Foreskin fibroblast (primary cell): ENCODE measurements at places on chromosomes 13 and 19.

GRCh38 chr13:30619731-30620130 lies 2.0 kb downstream of the USPL1 start:
- DNase-seq = no peak

DNA sequence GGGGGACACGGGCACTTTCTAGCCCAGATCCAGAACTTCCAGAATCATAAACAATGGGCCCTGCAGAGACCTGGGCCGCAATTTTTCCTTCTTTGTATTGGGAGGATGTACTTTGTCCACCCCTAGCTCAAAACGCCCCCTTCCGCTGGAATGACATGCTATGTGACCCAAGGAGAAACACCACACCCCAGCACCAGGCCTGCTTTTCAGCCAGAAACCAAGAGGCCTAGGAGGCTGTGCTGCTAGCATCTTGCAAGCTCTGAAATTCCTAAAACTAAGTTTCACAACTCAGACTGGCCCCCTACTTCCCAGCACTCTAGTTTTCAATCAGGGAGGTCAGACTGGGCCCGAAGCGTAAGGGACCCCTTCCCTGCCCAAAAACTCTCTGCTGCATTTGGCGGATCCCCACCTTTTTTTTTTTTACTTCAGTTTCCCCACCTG lies 538 bp downstream of the LSM4 start:
- DNase-seq = peak; percentile 68

DNA sequence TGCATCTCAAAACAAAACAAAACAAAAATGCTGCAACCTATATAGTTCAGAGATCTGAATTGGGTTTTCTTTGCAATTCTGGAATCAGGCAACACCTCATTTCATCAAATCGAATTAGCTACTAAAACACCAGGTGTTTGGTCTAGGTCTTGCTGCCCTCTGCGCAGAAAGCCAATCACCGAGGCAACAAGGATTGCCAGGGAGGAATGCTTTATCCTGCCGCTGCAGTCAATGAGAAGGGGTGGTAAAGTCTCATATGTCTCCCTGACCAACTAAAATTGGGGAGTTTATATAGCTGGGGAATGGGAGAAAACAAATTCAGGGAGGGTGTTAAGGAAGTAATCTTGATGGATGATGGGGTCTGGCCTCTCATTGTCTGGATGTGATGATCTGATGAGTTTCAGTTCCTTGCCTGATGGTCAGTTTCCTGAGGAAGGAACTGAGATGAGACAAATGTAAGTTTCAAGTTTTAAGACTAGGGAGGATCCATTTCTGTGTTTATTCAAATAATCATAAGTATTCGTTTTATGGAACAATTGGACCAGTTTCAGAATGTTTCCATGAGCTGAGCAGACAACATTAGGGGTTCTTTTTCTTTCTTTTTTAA lies 5.0 kb upstream of the YJU2 start:
- no peak for DNase-seq

- DNase-seq = peak; percentile 41
Measured at GRCh38 chr19:32372726-32373517, 27.5 kb downstream of the ZNF507 start.

GRCh38 chr19:18368504-18369222 lies 17.3 kb upstream of the GDF15 start:
- no peak for DNase-seq

- DNase-seq = no peak
Measured at GRCh38 chr19:17719730-17720400, 585 bp downstream of the MAP1S start.

GRCh38 chr13:50352720-50353480 lies 337.7 kb downstream of the KCNRG start:
- DNase-seq = no peak

GRCh38 chr13:41054212-41054877 lies 7.0 kb upstream of the WBP4 start:
- DNase-seq = peak; percentile 73

DNA sequence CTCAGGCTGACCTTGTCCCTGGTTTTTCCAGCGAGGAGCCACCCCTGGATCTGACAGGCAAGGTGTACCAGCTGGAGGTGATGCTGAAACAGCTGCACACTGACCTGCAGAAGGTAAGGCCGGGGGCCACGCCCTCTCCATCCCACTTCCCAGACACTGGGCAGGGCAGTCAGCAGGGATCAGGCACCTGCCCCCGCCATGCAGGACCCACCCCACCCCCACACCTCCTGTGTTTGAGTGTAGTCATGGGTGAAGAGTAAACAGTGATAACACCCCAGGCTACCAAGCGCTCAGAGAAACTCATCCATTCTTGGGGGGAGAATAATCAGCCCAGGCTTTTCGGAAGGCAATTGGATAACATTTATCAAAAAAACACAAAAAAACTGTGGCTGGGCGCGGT lies 19.9 kb downstream of the DPF1 start:
- DNase-seq = no peak

DNA sequence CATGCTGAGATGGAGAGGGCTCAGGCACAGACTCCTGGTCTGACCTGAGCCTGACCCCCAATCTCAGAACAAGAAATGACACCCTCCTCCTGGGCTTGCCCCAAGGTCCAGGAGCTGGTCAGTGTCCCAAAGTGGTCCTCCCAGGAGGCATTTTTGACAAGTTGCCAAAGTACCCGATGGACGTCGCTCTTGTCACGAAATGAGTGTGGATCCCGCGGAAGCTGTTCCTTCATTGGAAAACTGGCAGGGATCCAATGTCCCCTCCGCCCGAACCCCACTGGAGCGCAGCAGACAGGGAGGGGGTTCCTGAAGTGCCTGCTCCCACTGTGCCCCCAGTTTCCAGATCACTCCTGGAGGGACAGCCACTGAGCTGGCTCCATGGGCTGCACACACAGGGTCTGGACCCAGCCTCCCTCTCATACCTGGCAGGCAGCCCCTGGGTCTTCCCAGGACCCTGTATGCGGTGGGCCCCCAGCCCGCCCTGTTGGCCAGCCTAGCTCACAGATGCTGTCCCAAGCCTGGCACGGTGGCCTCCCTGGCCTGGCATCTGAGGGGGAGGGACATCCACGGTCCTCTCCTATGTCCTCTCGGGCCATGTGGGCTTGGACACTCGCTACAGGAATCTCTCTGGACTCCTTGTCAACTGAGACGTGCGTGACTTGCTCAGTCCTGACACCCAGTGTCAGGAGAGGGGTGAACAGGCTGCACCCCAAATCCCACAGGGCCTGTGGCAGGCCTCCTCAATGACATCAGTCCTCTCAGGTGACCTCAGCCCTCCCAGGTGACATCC lies 12.8 kb upstream of the ZNF14 start:
- DNase-seq = no peak

DNA sequence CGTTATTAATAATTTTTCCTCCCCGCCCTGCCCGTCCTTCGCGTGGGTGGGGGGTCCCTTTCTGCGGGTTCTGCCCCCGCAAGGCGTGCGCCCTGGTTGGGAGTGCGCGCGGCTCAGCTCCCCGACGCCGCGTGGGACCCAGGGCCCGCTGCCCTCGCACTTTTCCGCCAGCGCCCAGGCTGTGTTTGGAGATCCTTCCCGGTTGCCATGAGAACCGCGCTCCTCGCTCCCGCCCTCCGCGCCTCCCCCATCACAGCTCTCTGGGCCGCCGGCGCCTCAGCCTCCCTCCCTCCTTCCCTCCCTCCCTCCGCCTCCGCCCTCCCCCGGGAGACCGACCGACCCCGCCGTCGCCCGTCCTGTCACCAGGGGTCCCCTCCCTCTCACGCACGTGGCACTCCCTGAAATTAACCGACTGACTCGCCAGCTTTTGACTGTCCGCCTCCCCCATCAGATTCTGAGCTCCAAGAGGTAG lies 2.4 kb upstream of the SSBP4 start:
- peak; percentile 88 for DNase-seq

GRCh38 chr19:18919086-18919899 lies at the start of the genes COPE and DDX49:
Gene COPE, minus strand, starts transcription at chr19:18919387. Its CDS starts 39 bp downstream, at chr19:18919348.
Gene DDX49, plus strand, starts transcription at chr19:18919715. Its CDS starts 27 bp downstream, at chr19:18919742.
- DNase-seq = peak; percentile 100

DNA sequence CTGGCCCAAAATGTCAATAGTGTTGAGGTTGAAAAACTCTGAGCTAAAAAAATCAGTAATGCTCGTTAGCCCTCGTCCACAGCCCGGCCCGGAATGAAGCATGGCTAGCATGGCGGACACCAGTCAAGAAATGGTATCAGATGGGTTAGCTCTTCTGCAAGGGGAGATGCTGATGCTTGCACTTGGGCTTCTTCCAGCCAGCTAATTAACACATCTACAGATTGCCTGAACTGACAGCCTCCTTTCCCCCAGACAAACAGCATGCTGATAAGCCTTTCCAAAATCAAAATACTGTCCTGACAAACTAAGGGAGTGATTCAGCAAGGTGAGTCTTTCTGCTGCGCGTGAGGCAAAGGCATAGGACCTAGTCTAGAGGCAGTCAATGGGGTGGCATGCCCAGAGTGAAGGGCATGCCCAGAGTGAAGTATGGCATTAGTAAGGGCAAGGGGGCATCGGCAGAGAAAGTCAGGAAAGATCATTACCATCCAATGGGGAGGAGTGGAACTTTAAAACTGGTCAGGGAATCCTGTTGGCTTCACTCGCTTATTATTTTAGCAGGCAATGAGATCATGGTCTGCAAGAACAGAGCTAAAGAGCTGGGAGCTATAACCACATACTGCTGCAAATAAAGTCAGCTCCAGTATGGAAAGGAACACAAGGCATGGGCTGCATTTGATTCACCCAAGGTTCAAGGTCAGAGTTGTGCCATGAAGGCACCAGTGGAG lies 30.2 kb upstream of the UBE2L5 start:
- DNase-seq = no peak

GRCh38 chr13:46377554-46377953 lies 9.5 kb downstream of the RUBCNL start:
- DNase-seq = no peak

DNA sequence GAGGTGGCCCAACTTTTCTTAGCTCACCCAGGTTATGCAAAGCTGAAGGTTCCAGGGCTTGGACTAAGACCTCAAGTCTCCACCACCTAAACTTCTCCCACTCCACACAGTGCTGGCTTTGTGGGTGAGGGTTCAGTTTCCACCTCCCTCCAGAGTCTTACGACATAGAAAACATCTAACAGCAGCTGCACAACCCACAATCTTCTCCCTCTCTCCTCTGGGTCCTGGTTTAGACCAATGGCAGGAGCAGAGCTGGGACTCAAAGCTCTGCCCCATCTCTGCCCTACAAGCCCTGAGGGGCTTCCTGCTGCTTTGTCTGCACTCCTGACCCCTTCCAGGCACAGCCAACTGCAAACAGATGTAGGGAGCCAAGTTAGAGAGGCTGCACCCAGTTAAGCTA lies 16.0 kb downstream of the IRGC start:
- DNase-seq = peak; percentile 66
